Tibial nerve (tissue), 4 donors: ENCODE measurements at places on chromosomes 7 and 10. TPM values are rescaled to one million over a fixed set of nuclear protein-coding genes. Genes with fewer than 3 reads are reported as not detected.

Gene SHOC2
- 50.4 TPM for total RNA-seq

Gene DLX5
- 0.42 TPM for total RNA-seq

Gene VSTM4
- 9.8 TPM for total RNA-seq

Gene TNS3
- total RNA-seq: 118 TPM

Gene EPC1
- total RNA-seq: 72.8 TPM

Gene LAMB1
- 358 TPM for total RNA-seq

DNA sequence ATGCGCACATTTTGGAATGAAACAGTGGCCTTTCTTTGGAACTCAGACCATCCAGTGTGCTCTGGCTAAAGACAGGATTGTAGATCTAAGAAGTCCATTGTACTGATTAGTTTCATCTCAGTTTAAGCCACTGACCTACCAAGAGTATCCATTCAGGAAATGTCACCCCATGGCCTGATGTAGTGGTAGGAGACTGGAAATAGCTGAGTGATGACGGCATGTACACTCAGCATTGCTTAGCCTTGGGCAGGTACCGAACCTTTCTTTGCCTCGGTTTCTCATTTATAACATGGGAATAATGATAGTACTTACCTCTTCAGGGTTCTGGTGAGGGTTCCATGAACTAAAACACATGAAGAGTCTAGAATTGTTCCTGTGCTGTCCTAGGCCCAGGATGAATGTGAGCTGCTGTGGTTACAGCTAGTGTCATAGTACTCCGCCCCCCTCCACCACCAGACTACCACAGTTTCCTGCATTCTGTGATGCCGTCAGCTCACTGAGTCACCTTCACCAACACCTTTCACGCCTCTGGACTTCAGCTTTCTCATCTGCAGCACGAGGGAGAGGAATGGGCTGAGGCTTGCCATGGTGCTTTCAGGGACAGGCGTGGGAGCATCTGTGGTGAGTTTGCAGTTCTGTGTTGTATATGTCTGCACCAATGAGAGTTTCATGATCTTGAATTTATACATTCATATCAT lies 484.0 kb upstream of the GALNT17 start:
- no peak for DNase-seq

DNA sequence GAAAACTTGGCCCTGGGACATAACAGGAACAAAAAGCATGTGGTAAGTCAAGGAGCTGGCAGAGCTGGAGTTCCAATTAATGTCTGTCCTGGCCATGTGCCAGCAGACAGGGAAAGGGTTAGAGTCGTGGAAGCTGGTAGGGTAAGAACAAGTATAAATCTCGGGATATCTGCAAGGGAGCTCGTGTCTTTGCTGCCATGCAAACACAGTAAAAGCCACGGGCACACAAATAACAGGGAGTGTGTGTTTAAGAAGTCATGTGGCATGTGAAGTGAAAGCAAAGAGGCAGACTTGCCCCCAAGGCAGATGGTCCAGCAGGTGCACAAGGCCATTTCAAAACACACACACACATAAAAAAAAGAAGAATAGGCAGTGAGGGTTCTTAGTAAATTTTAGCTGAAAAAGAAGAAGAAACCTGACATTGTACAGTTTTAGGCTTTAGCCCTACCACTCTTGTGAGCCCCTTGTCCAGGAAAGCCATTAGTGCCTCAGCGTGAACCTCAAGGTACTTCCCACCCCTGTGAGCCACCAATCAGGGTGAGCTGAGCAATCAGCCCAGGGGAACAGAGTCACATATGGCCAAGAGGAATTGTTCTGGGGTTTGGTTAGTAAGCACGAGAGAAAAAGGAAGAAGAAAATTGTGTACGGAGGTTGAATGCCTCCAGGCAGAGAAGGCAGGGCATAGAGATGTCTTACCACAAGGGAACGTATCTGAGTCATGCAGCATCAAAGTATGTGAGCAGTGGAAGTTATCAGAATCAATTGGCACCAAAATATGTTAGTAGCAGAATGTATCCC lies 32.8 kb upstream of the ARHGAP12 start:
- DNase-seq: no peak

DNA sequence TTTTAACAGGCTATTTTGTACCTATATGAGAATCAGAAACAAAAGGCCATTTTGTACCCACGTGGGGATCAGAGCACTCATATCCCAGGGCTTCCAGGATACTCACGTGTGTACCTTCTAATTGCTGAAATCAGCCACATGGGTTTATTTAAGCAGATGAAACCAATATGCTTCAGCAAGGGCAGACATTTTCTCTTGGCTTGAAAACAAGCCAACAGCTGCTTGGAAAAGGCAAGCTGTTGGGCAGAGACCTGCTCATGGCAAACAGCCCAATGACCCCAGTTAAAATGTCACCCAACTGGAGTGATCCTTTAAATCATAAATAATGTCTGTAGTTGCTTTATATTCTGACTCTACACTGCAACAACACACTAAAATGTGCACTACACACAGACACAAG lies 26.5 kb upstream of the TOMM7 start:
- no peak for DNase-seq

DNA sequence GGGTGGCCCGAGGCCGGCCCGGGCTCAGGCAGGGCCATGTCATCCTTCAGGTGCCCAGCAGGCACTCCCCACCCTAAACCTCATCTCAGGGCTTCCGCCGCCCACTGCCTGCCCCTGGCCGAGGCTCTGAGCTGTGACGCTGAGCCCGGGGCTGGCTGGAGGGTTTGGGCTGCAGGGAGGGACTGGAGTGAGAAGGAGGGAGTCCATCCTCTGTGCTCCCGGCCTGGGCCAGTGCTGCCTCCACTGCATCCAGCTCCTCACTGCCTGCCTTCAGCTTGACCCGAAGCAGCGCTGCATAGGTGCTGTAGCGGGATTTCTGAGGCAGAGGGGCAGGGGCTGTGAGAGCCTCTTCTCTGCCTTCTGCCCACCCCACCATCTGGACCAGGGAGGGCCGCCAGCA lies 7.6 kb downstream of the NFKB2 start:
- DNase-seq: no peak

- DNase-seq: no peak
These were observed 206.0 kb upstream of the MDFIC start for GRCh38 chr7:114715907-114716306.

DNA sequence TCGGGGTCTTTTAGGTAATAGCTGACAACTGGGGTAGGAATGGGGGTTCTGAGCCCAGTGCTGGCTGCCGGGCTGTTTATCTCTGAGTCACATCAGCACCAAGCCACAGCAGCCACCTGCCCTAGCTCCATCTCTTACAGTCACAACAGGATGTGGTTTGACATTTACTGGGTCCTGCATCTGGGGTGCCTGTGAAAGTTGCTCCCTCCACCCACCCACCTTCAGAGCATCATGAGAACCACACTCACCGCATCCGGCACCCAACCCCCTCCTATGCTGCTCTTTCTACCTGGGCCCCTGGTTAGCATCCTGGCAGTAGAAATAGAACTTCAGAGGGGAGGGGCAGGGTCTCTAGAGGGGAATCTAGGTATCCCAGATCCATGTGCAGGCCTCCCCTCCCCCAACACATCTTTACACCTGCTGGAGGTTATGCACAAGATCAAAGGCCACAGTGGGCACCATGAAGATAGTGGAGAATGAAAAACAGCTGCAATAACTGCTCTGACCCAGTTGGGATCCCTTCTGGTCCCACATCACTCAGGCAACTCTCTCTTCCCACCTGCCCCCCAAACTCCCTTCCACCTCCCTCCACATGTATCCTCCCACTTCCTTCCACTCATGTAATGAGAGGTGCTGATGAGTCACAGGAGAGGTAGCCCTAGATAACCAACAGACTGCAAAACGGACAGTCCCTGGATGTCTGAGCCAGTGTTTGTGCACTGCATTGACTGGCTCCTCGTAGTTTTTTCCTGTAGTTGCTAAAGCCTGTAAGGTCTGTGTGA lies 38.2 kb downstream of the PRSS2 start:
- DNase-seq: no peak

- no peak for DNase-seq
These were observed 100.6 kb downstream of the DLG5 start for GRCh38 chr10:77825965-77826364.

- DNase-seq: no peak
These were observed 90.3 kb downstream of the SRPK2 start for GRCh38 chr7:105298439-105298894.

GRCh38 chr10:129965425-129965808 lies 1.3 kb upstream of the EBF3 start:
- DNase-seq: no peak

GRCh38 chr10:122530177-122530576 lies 30.4 kb upstream of the DMBT1 start:
- DNase-seq: no peak

- no peak for DNase-seq
These were observed 228.1 kb upstream of the NFE2L3 start for GRCh38 chr7:25923741-25924460.

DNA sequence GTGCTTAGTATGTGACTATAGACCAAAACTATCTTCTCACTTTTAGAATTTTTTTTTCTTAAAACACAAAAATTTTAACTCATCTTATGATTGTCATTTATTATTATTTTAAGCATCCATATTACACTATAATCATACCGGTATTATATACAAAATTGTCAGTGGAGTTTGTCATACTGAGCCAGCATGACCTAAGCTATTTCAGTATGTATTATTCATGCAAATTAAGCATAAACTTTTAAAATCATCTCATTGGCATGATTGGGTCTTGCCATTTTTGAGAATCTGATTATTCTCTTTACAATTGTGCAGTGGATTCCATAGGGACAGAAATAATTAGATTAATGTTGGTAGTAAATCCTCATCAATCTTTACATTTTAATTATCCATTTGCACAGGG lies 46.2 kb upstream of the STMP1 start:
- no peak for DNase-seq

GRCh38 chr10:124478515-124478914 lies 16.9 kb downstream of the LHPP start:
- no peak for DNase-seq

- DNase-seq: no peak
These were observed 182.8 kb upstream of the PHYHIPL start for GRCh38 chr10:58993480-58994221.

GRCh38 chr10:102634686-102635085 lies 9.6 kb upstream of the TRIM8 start:
- no peak for DNase-seq

- DNase-seq: no peak
These were observed 396.6 kb upstream of the KLF6 start for GRCh38 chr10:4181621-4182049.

- DNase-seq: no peak
These were observed 2.0 kb downstream of the PRAP1 start for GRCh38 chr10:133349160-133349568.

GRCh38 chr7:38518541-38518940 lies 112.6 kb downstream of the AMPH start:
- no peak for DNase-seq

DNA sequence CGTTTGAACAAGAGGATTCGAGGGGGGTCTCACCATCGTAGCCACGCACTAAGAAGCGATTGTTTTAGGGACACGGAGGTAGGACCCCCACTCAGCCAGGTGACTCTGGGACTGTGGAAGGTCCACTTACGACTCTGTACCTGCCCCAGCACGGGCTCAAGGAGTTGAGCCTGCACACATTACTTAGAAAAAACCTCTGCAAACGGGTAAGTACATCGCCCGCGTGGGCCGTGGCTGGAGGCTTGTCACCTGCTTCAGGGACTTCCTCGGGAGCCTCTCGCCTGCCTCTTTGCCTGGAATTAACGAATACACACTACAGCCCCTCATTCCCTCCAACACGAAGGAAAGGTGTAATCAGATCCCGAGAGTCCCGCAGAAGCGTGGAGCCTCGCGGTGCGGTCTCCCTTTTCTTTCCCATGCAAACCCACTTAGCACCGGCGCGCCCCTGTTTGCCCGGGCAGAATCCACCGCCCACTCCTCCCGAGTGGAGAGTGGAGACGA lies 826 bp downstream of the PODXL start:
- no peak for DNase-seq

GRCh38 chr10:24153031-24153430 lies 55.9 kb upstream of the KIAA1217 start:
- no peak for DNase-seq

- DNase-seq: no peak
These were observed 11.5 kb upstream of the KLRG2 start for GRCh38 chr7:139494835-139495579.

DNA sequence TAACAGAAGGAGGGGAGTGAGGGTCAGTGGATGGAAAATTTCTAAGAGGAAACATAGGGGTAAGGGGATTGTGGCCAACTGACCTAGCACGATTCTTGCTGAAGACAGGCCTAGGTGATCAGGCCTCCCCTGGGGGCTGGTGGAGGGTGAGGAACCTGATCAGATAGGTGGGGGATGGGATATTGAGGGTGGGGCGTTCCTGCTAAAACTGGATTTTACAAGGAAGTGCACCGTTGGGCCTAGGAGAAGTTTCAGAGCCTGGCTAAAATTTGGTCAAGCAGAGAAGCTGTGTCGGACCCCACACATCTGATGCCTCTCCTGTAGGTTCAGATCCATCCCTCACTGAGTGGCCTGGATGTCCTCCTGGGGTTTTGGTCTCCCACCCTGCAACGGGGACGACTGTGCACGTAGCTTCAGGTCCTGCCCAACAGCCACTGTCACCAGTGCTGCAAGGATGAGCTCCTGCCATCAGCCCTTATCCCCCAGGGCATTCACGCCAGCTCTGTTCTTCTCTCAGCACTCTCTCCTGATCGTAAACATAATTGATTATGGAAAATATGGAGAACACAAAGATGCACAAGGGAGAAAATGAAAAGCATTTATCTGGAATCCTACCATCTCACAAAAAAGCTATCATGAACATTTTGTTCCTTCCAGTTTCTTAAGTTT lies 89.9 kb downstream of the ADCY1 start:
- no peak for DNase-seq

GRCh38 chr10:90602862-90603610 lies 254.8 kb downstream of the HTR7 start:
- DNase-seq: no peak

GRCh38 chr10:11743461-11744338 lies 1.5 kb downstream of the ECHDC3 start:
- DNase-seq: no peak

DNA sequence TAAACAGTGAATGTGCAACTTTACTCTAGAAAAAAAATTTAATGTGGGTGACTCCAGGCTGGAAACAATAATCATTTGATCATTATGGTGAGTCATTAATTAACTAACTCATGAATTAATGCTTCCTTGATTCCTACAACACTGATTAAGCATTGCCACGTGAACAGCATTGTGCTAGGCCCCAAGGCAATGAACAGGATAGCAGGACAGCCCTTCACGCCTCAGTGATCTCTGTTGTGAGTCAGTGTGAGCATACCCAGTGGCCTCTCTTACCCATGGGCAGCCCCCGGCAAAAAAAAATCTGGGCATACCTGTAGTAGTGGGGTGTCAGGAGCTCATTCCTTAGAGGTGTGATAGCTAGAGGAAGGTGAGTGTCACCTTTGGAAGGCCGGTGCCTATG lies 76.0 kb downstream of the DENND2A start:
- no peak for DNase-seq
